GM03348 (cell line): ENCODE measurements at places on chromosomes 16 and 17.

GRCh38 chr17:77441130-77441920 lies 300.6 kb downstream of the SEC14L1 start:
- no peak for DNase-seq

GRCh38 chr16:53043428-53043831 lies 9.3 kb downstream of the CHD9NB start:
- DNase-seq, result peak; percentile 38

DNA sequence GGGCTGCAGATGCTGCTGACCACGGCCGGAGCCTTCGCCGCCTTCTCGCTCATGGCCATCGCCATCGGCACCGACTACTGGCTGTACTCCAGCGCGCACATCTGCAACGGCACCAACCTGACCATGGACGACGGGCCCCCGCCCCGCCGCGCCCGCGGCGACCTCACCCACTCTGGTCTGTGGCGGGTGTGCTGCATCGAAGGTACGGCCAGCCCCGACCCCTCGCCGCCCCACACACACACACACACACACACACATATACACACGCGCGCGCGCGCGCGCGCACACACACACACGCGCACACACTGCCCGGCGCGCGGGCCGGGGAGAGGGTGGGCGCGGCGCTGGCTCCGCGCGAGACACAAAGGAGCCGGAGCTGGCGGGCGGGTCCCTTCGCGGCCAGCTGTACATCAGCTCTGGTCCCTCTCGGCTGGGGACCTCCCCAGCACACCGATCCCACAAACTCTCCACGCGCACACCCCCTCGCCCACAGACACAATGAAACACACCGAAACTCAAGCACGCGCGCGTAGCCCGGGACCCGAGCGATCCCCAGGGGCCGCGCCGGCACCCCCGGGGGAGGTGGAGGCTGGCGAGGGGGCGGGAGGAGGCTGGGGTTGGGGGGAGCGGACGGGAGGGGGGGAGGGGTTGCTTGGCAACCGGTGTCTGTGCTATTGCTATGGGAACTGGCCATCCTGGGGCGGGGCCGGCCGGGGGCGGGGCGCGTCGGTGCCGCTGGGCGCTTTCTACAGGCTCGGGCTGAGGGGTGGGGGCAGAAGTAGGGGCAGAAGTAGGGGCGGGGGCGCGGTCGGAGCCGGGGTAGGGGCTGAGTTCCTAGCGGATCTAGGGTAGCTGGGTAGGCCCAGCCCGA lies 658 bp downstream of the CACNG4 start:
- peak; percentile 45 for DNase-seq

DNA sequence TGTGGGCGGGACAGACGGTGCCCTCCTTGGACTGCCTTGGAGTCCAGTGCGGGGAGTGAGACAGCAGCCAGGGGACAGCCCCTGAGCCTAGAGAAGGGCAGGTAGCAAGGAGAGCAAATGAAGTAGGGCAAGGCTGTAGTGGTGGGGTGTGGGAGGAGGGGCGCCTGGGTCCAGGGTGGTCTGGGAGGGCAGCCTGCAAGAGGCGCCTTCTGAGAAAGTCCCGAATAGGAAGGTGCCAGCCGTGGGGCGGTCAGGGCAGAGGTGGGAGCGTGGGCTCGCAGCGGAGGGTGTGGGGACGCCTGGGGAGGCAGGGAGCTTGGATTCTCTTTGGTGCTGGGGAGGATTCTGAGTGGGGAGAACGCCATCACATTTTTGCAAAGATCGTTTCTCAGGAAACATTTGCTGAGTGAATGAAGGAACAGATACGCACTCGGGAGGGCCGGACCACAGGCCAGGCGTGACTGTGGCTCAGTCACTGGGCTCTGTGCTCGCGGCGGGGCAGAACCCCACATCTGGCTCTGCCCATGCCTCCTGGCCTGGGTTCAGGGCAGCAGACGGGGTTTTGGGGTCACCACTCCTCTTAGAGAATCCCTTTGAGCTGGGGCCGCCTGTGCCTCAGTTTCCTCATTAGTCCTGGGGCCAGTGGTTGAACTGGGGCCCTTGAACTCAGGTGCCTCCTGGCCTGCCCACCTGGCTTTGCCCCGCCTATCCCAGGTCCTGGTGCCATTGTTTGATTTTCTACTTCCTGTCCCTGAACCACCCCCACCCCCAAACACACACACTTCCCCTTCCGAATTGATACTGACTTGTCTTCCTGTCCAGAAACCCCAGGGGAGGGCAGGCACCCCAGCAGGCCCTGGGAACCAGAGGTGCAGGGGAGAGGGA lies 4.2 kb downstream of the SNN start:
- no peak for DNase-seq

GRCh38 chr16:78639775-78640174 lies 540.3 kb downstream of the WWOX start:
- DNase-seq, result no peak

GRCh38 chr17:58081646-58082340 lies 1.4 kb upstream of the DYNLL2 start:
- DNase-seq, result peak; percentile 1

GRCh38 chr17:13784434-13785095 lies 182.8 kb upstream of the HS3ST3A1 start:
- DNase-seq, result no peak

- DNase-seq, result no peak
Observed at GRCh38 chr17:48046296-48046695, 1.9 kb upstream of the NFE2L1 start.

GRCh38 chr16:57642160-57643135 lies 14.0 kb downstream of the ADGRG1 start:
- no peak for DNase-seq

DNA sequence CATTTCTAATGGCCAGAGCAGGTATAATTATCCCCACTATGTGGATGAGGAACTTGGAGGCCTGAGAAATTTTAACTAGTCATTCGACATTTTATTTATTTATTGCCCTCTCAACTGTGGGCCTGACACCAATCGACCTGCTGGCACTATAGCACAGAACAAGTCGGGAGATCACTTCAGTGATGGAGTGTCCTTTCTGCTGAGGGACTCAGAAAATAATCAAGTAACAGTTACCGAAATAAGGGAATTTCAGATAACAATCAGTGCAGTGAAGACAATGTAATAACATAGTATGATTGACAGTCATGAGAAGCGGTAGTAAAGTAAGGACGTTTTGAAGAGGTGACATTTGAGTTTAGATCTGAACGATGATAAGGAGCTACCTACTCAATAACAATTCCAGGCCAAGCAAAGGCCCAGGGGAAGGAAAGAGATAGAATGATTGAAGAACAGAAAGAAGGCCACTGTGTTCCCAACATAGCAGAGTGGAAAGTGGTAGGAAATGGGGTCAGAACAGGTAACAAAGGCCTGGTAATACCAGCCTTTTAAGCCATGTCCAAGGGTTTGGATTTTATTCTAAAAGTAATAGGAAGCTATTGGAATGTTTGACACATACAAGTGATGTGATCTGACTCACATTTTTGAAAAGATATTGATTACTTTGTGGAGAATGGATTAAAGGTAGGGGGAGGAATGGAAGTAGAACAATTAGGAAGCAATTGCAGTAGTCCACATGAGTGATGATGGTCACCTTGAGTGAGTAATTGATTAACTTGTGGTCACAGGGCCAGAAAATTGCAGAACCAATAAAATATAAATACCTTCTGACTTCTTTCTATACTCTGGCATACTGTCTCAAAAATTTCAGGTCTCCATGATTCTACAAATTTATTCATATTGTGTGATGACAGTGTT lies 1.4 kb downstream of the STXBP4 start:
- DNase-seq, result no peak

DNA sequence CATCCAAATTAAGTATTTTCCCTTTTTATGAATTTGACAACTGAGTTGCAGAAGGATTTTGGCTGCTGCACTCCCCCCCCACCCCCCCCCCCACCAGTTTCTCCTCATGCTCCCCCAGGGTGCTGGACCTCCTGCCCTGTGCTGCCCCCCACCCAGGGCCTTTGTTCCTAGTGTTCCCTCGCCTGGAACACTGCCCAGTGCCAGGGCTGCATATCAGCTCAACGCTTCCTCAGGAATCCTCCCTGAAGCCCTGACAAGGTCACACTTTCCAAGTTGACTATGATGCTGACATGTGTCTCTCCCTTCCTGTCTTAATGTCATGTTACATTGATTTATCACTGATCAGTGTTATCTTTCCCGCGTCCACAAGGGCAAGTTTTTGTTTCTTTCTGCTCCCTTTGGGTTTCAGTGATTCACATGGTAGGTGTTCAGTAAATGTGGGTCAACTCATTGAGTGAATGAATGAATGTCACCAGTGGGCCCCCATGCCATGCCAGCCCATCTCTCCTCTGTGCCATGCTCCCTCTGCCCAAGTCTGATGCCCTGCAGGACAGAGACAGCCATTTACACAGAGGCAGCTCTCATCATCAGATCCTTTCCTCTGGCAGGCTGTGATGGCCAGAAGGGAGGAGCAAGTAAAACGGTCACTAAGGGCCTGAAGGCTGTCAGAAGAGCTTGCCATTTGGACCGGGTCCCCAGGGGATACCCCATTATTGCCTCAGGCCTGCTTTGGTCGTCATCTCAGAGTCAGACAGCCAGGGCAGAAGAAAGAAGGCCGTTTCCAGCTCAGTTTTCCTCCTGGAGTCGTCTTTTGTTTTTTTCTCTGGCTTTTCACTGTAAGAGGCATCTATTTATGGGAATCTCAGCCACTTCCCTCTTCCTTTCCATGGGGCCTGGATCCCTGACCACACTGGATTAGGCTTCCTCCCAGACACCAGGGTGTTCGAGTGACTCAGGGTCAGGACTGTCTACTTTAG lies 386.2 kb downstream of the SNX29 start:
- peak; percentile 65 for DNase-seq

DNA sequence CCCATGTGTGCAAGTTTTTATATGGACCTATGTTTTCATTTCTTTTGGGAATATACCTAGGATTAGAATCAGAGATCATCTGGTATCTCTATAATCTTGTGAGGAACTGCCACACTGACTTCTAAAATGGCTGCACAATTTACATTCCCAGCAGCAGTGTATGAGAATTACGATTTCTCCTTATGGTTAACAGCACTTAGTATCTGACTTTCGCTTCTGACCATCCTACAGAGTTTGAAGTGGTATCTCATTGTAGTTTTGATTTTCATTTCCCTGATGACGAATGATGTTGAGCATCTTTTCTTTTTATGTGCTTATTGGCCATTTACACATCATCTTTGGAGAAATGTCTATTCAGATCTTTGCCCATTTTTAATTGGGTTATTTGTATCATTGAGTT lies 10.0 kb downstream of the C16orf96 start:
- no peak for DNase-seq

DNA sequence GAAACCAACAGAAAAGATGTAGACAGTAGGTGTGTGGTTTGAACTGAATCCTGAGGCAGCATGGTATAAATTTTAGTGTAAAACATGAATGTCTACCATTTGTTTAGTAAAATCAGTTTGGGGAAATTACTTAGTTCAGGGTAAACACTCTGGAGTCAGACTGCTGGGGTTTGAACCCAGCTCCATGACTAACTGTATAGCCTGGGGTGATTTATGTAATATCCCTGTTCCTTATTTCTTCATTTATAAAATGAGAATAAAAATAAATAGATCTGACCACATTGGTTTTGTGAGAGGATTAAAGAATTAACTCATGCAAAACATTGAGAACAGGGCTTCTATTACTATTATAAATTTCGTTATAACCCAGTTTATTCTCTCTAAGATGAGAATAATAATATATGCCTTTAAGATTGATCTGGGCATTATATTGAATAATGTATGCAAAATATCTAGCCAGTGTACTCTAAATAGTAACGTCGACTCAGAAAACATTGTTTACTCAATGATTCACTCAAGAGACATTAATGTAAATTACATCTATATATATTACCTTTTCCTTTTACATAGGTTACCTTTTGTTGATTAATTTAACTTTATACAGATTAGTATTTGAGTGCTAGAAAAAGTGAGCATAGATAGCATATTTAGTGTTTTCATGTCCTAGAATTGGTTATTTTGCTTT lies 120.6 kb upstream of the KCNJ16 start:
- DNase-seq, result no peak

DNA sequence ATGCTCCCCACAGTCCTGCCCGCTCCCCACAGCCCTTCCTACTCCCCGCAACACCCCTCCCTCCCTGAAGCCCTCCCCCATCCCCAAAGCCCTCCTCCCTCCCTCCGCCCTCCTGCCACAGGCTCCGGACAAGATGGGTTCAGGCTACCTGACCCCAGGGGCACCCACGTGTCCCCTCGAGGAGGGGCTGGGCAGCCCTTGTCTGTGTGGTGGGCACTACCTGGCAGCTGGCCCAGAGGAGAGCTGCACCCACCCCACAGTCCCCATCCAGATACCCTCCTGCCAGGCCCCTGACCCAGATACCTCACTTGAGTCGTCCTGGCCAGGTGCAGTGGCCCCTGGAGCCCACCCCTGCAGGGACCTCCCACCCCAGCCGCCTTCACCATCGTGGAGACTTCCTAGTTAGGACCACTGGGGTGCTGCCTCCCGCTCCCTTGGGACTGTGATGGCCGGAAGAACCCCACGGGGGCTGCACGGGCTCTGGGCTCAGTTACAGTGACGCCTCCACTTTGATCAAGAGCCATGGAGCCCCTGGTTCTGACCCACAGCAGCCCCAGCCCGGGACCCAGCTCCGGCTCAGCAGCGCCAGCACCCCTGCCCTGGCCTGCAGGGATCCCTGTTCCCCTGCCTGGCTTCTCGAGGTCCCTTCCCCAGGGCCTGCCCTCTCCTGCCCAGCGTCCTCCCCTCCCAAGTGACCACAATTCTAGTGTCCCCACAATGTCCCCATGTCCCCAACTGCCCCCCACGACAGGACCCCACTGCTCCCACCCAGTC lies 806 bp downstream of the PERCC1 start:
- no peak for DNase-seq

DNA sequence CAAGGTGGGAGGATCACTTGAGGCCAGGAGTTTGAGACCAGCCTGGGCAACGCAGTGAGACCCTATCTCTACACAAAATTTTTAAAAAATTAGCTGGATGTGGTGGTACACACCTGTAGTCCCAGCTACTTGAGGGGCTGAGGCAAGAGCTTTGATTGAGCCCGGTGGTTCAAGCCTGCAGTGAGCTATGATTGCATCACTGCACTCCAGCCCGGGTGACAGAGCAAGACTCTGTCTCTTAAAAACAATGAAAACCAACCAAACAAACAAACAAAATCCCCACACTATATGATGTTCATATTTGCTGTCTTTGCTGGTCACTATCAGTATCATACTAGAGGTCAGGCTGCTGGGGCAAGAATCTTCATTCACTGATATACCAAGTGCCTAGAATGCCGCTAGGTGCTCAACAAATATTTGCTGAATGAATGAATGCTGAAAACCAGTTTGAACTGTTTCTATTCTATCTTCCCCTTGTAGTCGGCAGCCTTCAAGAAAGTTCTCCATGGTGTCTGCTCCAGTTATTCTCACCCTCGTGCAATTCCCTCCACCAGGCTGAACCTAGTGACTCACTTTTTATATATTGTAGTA lies 127.0 kb downstream of the IRX3 start:
- DNase-seq, result no peak

- no peak for DNase-seq
Observed at GRCh38 chr17:9918804-9919352, 13.8 kb upstream of the RCVRN start.

GRCh38 chr17:35167666-35168065 lies 20.0 kb downstream of the UNC45B start:
- DNase-seq, result no peak

DNA sequence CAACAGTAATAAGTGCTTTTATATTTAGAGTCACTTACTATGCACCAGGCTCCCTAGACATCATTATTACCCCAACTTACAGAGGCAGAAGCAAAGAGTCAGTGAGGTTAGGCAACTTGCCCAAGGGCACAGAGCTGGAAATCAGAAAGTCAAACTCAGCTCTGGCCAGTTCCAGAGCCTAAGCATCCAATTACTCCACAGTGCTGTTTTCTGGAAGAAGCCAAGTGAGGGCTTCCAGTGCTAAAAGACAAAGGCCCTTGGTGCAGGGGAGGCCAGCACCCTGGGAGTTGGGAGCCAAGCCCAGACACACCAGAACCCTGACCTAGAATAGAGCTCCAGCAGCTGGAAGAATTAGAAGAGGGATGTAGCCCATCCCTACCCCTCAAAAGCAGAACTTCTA lies 40.2 kb downstream of the C17orf67 start:
- DNase-seq, result no peak
